Right ventricle myocardium inferior (tissue), 1 donor: ENCODE measurements at places on chromosomes 12 and 14. TPM values are rescaled to one million over a fixed set of nuclear protein-coding genes. Genes with fewer than 3 reads are reported as not detected.

The PPP2R5E gene
- total RNA-seq = 36.3 TPM

The LYZ gene
- 49.2 TPM for total RNA-seq

The NID2 gene
- 41.8 TPM for total RNA-seq

The SPTB gene
- 79.4 TPM for total RNA-seq

The AMN gene
- total RNA-seq = 0.14 TPM

The MYF6 gene
- total RNA-seq = not detected

The PRKCH gene
- 16.4 TPM for total RNA-seq

The MGP gene
- 369 TPM for total RNA-seq

The AICDA gene
- 0.08 TPM for total RNA-seq

The CMTM5 gene
- 0.92 TPM for total RNA-seq

The TAS2R42 gene
- total RNA-seq = not detected

The FNTB gene
- total RNA-seq = 17.1 TPM

The BDKRB2 gene
- 0.76 TPM for total RNA-seq

The SYNDIG1L gene
- total RNA-seq = not detected

The NFATC4 gene
- total RNA-seq = 28.4 TPM

The C14orf180 gene
- 40.0 TPM for total RNA-seq

The PAH gene
- not detected for total RNA-seq

The DCTN2 gene
- total RNA-seq = 92.5 TPM

The PRKD1 gene
- 3.2 TPM for total RNA-seq

The PAPLN gene
- 2.5 TPM for total RNA-seq

The KCNJ8 gene
- total RNA-seq = 57.0 TPM

The MTERF2 gene
- total RNA-seq = 33.1 TPM

The INHBC gene
- not detected for total RNA-seq

The ZDHHC22 gene
- total RNA-seq = not detected

The FAM186B gene
- total RNA-seq = 0.62 TPM

The GNB3 gene
- total RNA-seq = 4.0 TPM

The KRT85 gene
- not detected for total RNA-seq

The CELA1 gene
- not detected for total RNA-seq

The EML5 gene
- total RNA-seq = 0.27 TPM

The ITGA7 gene
- total RNA-seq = 479 TPM

The COPS7A gene
- total RNA-seq = 83.1 TPM

The PPP4R4 gene
- total RNA-seq = 0.16 TPM

The TOGARAM1 gene
- 20.5 TPM for total RNA-seq

The IGFBP6 gene
- total RNA-seq = 54.3 TPM

The NPFF gene
- not detected for total RNA-seq

The TAS2R20 gene
- total RNA-seq = 0.46 TPM

The DAO gene
- total RNA-seq = not detected

The RNASE9 gene
- total RNA-seq = not detected

The KRT71 gene
- not detected for total RNA-seq

The CLEC4A gene
- total RNA-seq = 1.2 TPM

The MAGOHB gene
- 14.8 TPM for total RNA-seq

The TMPRSS12 gene
- not detected for total RNA-seq

The RPGRIP1 gene
- total RNA-seq = 0.60 TPM

The DCAF4 gene
- 7.9 TPM for total RNA-seq

The P2RX7 gene
- 2.0 TPM for total RNA-seq
